Activated T-cell treated with anti-CD3 and anti-CD28 coated beads for 1 hour (primary cell): ENCODE measurements at places on chromosomes 4 and X.

GRCh38 chr4:16000708-16001483, 37.9 kb upstream of the FGFBP2 start:
- no peak for DNase-seq

DNA sequence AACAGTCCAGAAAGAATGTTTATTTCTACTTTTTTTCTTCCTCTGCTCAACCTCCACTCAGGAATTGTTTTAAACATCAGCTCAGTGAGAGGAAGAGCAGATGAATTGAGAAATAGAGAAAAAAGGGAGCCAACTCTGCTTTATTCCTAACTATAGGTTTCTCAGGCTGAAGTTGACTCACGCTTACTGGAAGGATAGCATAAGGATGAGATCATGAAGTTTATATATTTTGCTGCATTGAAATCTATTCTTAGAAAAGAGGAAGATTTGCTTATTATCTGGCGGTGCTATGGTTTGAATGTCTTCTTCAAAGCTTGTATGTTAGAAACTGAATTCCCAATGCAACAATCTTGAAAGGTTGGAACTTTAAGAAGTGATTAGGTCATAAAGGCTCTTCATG, 1673.4 kb upstream of the PCDH7 start:
- no peak for DNase-seq

- no peak for DNase-seq
These were observed 58.2 kb upstream of the DKK2 start for GRCh38 chr4:107094332-107094731.

DNA sequence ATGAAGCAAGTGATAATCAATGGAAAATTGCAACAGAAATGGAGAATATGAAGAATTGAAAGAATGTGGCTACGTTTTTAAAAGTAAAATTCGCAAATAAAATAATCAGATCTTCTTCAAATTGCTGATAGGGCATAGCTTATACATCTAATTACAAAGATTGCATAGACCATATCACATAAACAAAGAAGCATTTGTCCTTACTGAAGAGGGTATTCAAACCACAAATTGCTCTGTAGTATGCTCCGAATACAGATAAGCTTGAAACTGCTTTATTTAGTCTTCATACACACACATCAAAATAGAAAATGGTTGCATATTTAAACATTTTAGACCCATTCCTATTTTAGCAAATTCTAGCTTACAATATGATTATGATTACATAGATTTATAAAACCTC, 206.7 kb upstream of the SLIT2 start:
- no peak for DNase-seq

DNA sequence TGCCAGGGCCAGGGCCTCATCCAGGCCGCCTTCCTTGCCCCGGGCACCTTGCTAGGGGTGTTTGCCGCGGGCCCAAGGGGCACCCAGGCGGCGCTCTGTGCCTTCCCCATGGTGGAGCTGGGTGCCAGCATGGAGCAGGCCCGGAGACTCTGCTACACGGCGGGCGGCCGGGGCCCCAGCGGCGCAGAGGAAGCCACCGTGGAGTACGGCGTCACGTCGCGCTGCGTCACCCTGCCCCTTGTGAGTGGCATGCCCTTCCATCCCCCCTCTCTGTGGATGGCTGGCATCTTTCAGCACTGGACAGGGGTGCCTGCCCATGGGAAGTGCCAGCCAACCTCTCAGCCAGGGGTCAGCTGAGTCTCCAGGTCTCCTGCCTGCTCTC, 3.6 kb downstream of the PLXNB3 start:
- no peak for DNase-seq

DNA sequence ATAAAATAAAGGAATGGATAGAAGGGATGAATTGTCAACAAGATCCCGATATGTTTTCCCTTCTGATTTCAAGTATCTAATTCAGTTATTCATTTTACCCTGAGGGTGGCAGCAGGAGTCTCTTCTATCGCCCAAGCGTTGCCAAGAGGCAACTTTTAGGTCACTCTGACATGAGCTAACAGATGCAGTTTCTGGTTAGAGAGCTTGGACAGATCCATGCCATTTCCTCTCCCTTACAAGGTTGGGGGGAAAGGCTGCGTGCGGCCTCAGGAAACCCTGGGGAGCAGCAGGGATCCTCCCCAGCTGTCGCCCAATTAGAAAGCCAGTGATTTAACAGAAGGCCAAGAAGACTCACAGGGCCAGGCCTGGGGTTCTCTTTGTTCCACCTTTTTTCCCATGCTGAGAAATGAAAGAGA, 35.3 kb upstream of the WAS start:
- no peak for DNase-seq

- DNase-seq = no peak
These were observed 214.8 kb downstream of the SPCS3 start for GRCh38 chr4:176534566-176534965.

DNA sequence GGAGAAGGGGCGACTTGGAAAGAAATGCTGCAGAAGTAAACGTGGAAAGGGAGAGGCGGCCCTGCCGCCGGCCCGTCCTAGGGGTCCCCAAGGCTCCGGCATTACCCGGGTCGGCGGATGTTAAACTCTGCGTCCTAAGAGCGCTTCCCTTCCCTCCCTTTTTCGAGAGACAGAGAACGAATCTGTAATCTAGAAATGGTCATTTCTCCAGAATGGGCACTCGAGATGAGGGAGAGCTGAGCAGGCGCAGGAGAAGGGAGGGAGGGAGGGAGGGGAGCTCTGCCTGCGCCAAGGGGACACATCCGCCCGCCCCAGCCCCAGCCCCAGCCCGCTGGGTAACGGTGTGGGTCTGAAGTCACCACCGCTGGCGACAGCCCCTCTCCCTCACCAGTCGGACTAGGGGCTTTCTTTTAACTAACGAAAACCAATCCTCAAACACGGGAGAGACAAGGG, 1.7 kb downstream of the HCFC1 start:
- no peak for DNase-seq

- DNase-seq = no peak
These were observed 4.2 kb upstream of the ATP2B3 start for GRCh38 chrX:153513265-153513664.

DNA sequence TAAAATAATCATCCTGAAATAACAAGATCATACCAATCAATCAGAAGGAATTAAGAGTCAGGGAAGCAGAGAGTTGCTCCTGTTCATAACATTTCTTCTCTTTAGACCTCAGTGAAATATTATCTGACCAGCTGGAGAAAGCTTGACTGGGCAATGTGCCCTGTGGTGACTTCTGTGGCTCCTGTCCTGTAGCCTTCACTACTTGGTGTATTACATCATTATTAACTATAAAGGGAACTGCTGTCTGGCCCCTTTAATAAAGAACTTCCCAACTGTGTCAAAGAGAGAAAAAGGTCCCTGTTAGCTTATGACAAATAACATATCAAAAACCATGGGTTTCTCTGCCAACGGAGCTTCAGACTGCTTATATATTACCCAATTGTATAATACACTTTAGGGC, 18.0 kb downstream of the OPHN1 start:
- no peak for DNase-seq

DNA sequence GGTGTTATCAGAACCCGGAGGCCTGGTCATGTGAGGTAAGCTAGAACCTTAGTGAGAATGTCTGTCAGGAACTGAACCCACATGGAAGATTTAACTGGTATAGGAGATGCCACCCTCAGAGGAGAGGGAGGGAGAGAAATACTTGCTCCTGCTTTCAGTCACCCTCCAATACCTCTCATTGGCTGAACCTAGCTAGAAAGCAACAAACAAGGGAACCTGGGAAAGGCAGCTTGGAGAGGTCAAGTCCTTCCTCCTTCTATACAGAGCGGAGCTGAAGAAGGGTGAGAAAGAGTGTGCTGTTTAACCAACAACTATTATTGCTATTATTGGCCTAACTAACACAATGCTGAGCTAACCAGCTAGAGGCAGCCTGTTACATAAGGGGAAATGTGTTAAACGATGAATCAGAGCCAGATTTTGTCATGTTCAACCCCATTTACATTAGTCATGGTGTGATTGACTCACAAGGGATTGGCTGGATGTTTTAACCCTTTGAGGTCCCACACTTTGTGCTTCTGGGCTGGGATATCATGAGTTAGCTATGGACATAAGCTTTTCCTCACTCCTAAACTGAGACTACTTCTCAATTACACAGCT, 96.5 kb upstream of the ESX1 start:
- DNase-seq = no peak

DNA sequence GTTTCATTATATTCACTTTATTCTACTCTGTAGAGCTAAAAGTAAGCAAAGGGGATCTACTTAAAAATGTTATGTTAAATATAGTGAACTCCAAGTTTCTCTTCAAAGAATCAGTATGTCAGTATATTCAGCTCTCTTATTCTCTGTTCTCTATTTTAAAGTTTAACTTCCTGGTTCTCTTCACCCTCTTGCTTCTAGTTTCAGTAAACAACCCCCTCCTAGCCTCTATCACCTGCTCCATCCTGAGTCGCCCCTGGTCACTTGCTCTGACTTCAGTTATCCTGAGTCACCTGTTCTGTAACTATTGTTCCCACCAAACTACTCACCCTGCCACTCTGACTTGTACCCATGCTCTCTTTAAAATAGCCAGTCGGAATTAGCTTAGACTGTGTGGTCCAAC, 180.9 kb upstream of the AADAT start:
- no peak for DNase-seq

- DNase-seq = no peak
These were observed 150.3 kb downstream of the FBXW7 start for GRCh38 chr4:152385551-152385950.

GRCh38 chr4:1246901-1247863, 1.7 kb downstream of the CTBP1 start:
- no peak for DNase-seq

GRCh38 chr4:86818841-86819240, 30.3 kb downstream of the SLC10A6 start:
- DNase-seq = no peak

GRCh38 chr4:89134775-89135319, 23.5 kb downstream of the TIGD2 start:
- DNase-seq = no peak

DNA sequence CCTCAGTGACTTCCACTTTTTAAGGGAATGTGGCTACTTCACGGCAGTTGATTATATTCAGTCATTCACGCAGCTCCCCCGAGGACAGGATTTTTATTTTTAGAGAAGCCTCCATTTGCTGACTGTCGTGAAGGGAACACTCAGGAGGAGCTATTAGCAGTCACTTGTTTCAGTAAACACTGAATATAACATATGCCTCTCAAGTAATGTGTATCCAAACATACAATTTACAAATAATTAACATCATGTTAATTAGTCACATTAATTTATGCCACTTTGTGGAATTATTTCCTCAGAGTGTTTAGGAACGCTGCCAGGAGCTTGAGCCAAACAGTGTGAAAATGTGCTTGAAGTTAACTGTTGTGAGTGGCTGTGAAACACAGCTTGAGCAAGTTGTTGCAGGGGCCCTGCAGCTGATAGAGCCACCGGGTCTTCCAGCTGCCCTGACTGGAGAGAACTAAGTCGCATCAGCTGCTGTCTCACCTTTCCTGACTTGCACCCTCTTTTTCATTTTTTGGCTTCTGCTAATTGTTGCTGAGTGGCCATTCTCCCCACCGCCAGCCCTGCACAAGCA, 245.6 kb downstream of the LDB2 start:
- no peak for DNase-seq

DNA sequence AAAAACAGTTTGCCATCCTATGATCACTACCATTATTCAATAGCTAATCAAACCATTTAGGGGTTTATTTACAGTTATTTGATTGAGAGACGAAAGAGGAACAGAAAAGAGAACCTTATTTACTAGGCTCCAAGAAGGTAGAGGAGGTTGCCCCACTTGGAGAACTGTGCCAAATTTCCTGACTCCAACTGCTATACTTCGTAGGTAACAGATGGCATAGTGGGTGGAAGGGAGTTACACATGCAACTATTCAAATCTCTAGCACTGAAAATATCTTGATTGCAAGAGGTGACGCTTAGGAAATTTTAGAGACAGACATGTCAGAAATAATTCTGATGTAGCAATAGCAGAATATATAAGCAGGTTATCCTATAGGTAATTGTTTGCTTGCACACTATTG, 38.0 kb upstream of the TMPRSS11F start:
- no peak for DNase-seq

GRCh38 chrX:20515841-20516461, 249.2 kb upstream of the RPS6KA3 start:
- DNase-seq = no peak

GRCh38 chr4:101256222-101256621, 91.1 kb downstream of the PPP3CA start:
- DNase-seq = no peak

DNA sequence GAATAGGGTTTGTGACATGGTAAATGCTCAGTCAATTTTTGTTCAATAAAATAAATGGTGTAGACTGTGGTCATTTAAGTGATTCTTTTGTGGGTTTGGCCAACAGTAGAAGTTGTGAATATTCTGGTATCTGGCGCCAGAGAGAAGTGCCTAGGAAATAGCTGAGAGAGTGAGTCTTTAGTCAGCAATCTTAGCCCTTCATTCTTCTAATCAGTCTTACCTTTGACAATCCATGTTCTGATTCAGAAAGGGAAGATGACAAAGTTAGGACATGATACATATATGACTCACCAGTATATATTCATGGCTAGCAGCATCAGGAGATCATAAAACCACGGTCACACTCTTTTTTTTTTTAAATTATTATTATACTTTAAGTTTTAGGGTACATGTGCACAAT, 141.8 kb upstream of the PCDH18 start:
- DNase-seq = no peak

- no peak for DNase-seq
These were observed 55.9 kb upstream of the NKX1-1 start for GRCh38 chr4:1462009-1462767.

- DNase-seq = peak; percentile 9
These were observed 17.0 kb upstream of the HPF1 start for GRCh38 chr4:169774466-169775445.

DNA sequence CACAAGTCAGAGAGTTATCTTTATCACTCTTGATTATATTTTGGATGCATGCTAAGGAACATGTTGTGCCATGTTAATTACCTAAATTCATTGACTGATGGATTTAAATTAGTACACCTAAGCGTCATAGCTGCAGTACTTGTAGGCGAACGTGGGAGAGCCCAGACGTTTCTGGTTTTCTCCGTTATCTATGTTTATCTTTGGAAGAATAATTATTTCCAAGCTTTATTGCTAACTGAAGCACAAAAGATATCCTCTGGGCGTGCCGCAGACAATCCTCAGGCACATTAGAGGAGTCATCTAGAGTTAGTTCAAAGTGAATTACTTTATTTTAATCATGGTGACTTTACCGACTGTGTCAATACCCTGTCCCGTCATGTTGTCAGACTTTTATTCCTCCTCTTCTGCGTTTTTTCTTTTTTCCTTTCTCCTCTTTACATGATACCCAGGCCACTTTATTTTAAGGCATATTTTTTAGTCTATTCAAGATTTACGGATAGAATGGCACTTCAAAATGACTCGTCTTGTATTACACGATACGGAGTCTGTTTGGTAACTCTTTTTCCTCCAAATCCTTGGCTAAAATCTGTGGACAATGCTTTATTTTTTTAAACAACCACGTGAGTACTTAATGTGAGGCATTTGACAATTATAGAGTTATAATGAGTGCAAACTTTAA, 632.0 kb upstream of the TENM3 start:
- no peak for DNase-seq

GRCh38 chr4:33477715-33478114, 2757.5 kb downstream of the PCDH7 start:
- DNase-seq = no peak
